Activated CD8-positive, alpha-beta memory T cell treated with anti-CD3 and anti-CD28 coated beads, Interleukin-2, amount 10 ng/mL, durations not matched to agents 7 days and 5 days (primary cell): ENCODE measurements at places on chromosomes 1 and 21. TPM values are rescaled to one million over a fixed set of nuclear protein-coding genes. Genes with fewer than 3 reads are reported as not detected.
A peak's percentile ranks its signal among the peaks of the same experiment; 100 is the strongest.

GRCh38 chr1:68160021-68160420, 72.3 kb downstream of the WLS start:
- no peak for DNase-seq

- peak; percentile 45 for DNase-seq
These were observed 11.3 kb upstream of the MAP10 start for GRCh38 chr1:232793944-232794343.

DNA sequence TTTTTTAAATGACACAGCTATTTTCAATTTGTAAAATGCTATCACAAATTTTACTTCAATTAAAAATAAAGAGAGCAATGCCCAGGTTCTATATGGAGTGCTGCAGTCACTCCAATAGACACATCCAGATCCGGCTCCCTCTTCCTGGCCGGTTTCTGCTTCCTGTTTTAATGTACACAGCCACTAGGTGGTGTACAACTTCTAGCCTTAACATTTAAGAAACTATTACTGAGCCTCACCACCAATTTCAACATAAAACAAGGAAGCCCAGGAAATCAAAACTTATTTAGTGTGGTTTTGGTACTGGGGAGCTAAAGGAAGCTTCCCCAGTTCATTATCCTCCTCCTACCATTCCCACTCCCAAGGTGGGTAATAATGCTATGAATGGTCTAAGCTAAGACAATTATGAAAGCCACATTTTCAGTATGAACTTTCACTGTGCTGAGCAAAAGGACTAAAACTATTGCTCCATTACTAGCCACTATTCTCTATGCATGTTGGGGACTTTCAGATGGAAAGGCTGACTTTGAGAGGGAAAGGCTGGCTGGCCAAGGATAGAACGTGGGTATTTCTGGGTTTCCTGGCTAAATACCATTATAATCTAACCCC, 25.5 kb upstream of the MTMR11 start:
- peak; percentile 59 for DNase-seq

DNA sequence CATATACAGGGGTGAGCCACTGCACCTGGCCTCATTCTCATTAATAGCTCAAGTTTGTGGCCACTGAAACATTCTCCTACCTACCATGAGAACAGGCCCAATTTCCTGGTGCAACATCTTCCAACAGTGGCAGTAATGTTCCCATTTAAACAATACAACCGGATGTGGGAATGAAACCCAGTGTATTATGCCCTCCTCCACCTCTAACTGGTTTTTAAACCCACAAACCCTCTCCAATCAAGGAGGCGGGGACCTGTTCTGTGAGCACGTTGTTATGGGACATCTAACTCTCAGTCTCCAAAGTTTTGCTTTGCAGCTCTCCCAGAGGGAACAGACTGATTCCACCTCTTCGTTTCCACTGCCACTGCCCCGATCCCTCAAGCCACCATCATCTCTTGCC, 2.6 kb downstream of the CTNNBIP1 start:
- DNase-seq: no peak

DNA sequence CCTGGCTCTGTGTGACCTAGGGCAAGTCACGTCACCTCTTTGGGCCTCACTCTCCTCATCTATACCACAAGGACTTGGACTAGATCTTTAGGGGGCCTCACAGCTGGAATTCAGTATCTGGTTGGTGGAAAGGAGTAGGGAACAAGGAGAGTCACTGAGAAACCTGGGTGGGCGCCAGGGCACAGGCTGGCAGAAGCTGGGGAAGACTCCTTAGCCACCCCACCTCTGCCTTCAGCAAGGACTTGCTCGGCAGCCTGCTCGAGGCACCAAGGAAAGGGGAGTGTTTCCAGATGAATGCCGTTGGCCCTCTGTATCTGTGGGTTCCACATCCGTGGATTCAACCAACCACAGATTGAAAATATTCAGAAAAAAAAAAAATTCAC, 1.2 kb upstream of the OPTC start:
- DNase-seq: no peak

- no peak for DNase-seq
These were observed 410.4 kb upstream of the BEND5 start for GRCh38 chr1:49187056-49187455.

DNA sequence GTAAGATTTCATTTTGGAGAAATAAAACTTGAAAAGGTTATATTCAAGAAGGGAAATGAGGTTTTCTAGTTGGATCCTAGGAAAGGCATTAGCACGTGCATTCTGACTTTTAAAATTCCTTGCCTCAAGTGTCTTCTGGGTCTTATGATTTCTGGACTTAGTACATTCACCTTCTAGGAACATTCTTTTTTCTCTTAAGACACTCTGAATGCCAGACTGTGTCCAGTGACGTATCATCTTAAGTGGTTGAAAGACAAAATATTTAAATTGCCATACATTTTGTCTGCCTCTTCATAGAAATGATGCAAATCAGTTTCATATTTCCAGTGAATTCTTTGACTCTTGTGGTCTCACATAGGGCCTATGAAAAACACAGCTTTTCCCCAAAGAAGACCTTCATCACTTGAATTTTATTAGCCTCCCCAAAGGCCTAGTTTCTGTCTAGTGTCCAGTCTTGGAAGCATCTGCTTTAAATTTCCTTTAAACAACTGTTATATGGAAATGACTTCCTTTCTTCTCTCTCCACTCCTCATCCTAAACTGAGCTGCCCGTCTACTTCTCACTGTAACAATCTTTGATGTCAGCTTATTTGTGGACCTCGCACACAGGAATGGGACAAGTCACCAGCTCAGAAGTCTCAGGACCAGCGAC, 187.2 kb downstream of the HLX start:
- no peak for DNase-seq

GRCh38 chr1:242211254-242212022, 212.5 kb upstream of the MAP1LC3C start:
- DNase-seq: no peak

DNA sequence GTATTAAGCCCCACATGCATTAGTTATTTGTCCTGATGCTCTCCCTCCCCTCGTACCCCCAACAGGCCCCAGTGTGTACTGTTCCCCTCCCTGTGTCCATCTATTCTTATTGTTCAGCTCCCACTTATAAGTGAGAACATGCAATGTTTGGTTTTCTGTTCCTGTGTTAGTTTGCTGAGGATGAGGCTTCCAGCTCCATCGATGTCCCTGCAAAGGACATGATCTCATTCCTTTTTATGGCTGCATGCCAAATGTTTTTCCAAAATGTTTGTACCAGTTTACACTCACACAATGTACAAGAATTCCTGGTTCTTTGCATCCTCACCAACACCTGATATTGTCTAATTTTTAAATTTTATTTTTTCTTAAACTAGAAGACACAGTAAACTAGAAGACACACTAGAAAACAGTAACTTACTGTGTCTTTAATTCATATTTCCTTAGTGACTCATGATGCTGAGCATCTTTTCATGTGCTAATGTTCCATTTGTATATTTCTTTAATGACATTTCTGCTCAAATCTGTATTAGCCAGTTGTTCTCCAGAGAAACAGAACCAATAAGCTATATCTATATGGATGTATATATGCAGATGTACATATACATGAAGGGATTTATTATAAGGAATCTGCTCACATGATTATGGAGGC, 19.4 kb upstream of the USP1 start:
- no peak for DNase-seq

GRCh38 chr1:80278936-80279335, 1272.4 kb upstream of the ADGRL4 start:
- no peak for DNase-seq

DNA sequence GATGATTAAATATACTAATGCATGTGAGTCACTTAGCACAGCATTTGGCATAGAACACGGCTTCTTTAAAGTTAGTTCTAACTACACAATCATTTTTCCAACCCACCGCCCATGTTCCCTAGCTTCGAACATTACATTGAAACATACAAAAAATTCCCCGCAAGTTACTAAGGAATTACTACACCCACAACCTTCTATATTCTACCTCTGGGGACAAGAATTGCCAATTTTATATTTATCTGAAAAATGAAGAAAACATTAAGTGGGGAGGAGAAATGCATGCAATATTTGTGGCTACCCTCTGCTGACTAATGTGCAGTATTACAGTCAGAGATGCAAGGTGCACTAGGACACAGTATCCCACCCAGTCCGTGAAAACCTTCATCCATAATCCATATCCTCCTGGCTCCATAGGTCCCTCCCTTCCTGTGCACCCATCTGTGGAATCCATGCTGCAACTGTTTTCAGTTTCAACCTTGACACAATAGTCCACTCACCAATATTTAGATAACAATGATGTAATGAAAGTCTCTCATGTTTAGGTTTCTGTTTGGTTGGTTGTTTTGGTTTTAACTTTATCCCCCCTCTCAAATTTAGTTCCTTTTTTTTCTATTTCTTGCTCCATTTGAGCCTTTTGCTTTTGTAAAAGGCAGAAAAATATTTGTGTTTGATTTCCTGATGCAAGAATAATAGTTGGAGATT, 31.6 kb downstream of the RGS5 start:
- DNase-seq: no peak

- no peak for DNase-seq
These were observed 87.0 kb downstream of the PDE9A start for GRCh38 chr21:42740405-42740909.

- DNase-seq: no peak
These were observed 106.0 kb downstream of the ELAVL4 start for GRCh38 chr1:50214717-50215116.

DNA sequence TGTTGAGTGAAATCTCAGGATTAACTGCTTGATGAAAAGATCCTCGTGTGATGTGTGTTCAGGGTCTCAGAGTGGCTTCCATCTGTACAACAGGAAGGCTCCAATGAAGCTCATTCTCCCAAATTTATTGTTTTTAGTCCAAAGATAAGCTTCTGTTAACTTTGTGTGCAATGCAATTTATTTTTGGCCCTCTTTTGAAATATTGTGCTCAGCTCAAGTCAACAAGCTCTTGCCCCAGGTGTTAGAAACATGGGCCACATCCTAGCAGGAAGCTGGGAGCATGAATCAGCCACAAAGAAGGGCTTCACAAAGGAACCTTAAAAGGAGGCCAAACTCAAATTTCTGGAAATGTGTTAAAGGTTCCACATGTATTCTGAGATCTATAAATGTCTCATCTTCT, 135.7 kb downstream of the PCP4 start:
- no peak for DNase-seq

DNA sequence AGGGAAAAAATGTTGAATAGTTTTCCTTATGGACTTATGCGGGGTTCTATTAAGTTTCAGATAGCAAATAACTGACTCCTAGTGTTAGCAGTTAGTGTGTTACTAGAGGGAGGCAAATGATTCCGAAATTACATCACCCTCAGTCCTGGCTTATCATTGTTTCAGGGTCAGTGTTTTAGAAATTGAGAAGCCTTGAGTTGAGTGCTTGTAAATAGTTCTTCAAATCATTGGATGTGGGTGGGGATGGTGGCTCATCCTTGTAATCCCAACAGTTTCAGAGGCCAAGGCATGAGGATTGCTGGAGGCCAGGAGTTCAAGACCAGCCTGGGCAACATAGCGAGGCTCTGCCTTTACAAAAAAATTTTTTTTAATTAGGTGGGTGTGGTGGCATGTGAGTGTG, 21.3 kb downstream of the SOAT1 start:
- DNase-seq: no peak

DNA sequence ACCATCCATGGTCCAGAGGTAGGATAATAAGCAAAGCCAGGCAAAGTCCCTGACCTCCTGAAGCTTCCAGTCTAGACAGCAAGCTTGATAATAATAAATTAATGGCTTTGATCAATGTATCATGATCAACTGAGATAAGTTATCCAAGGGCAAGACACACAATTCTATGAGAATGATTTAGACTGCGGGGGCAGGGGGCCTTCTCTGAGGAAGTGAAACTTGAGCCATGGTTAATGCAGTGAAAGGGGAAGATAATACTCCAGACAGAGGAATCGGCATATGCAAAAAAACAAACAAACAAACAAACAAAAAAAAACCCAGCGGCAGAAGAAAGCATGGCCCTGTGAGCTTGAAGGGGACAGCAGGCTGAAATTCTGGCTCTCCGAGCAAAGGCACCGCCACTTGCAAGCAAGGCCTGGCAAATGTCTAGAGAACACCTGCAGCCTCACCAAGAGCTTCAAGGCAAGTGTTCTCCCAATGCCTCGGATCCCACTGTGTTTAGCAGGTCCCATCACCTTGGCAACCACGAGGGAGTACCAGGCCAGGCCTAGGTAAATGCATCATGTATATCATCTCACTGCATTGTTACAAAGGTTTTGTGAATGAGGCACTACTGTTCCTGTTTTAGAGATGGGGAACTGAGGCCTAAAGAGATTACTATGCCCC, 24.9 kb downstream of the CSMD2 start:
- DNase-seq: no peak

DNA sequence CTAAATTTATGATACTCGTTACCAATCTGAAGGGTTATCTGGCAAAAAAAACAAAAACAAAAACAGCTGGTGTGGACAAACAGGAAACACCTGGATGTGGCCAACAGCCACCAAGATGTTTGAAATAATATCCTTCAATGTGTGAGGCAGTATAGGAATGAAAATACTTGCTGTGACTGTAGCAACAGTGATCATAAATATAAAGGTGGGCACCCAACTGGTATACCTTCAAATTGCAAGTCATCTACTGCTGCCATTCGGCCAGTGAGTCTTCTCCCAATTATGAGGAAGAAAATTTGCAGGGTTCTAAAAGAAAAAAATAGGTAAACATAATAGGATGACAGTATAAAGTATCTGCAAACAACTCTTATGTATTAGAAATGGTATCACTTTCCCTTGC, 916 bp downstream of the YIPF1 start:
- DNase-seq: no peak

GRCh38 chr21:21915816-21916215, 917.6 kb downstream of the NCAM2 start:
- DNase-seq: no peak

GRCh38 chr21:44356160-44356559, 2.7 kb downstream of the TRPM2 start:
- no peak for DNase-seq

- DNase-seq: no peak
These were observed at the start of gene ADGRL2 for GRCh38 chr1:81800695-81801650. TSS of gene ADGRL2 (plus strand) at chr1:81800934. CDS start at chr1:81836985, 36,051 bp downstream.

GRCh38 chr1:119626841-119627240, 21.2 kb downstream of the ZNF697 start:
- DNase-seq: no peak

- DNase-seq: no peak
These were observed 345.0 kb downstream of the NPHP4 start for GRCh38 chr1:5647234-5647633.

The KDM5B gene
- total RNA-seq: 69.9 TPM

The HIVEP3 gene
- 15.1 TPM for total RNA-seq

The RAB3B gene
- total RNA-seq: 0.05 TPM

The CD5L gene
- not detected for total RNA-seq

The SV2A gene
- 17.1 TPM for total RNA-seq

The ASCL5 gene
- total RNA-seq: not detected

The C1QA gene
- not detected for total RNA-seq
